ENCODE measurements at places on chromosomes 6 and 20.

DNA sequence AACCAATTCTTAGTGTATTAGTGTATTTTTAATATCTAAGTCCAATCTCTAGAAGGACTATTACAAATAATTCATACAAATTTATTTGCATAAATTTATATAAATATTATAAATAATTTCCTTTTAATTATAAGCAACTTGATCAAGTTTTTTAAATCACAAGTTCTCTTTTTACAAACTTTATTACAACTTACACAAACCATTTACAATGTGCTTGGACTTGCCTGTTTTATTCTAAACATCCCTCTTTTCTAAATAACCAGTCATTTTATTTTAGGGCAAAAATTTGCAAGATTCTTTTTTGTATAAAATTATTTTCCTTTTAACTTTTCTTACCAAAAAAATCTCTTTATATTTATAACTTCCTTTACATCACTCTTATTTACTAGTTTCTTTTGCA lies 83.5 kb upstream of the SYNCRIP start:
- DNase-seq: no peak

GRCh38 chr20:740162-740561 lies 28.1 kb downstream of the SLC52A3 start:
- no peak for DNase-seq

- no peak for DNase-seq
These were observed 3.0 kb downstream of the YWHAB start for GRCh38 chr20:44888226-44889103.

DNA sequence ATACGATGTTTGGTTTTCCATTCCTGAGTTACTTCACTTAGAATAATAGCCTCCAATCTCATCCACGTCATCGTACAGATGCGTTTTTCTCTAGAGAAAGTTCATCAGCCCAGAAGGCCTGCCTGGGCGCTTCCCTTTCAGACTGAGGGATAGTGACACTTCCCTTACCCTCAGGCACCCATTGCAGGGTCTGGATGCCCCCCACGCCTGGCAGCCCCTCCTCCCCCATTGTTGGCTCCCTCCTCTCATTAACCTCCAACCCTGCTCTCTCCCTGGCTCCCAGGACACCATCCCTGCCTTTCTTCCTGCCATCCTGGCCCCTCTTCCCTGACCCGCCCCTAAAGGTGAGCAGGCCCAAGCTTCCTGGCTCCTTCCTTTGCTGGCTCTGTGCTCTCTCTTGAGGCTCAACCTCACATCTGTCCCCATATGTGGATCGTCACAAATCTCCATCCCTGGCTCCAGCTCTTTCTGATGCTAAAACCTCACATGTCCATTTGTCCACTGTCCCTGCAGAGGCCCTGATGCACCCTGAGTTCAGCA lies 145.2 kb downstream of the SYCP2 start:
- no peak for DNase-seq
